Peyer's patch (tissue), 4 donors: ENCODE measurements at places on chromosomes 2 and 18. TPM values are rescaled to one million over a fixed set of nuclear protein-coding genes. Genes with fewer than 3 reads are reported as not detected.

Gene MATN3
- total RNA-seq: not detected

Gene ALPI
- total RNA-seq: 22.3 TPM

Gene ERICH2
- not detected for total RNA-seq

Gene MBD5
- total RNA-seq: 22.9 TPM

Gene AGXT
- total RNA-seq: not detected
